ENCODE measurements at places on chromosomes 3 and 15. TPM values are rescaled to one million over a fixed set of nuclear protein-coding genes. Genes with fewer than 3 reads are reported as not detected.
A peak's percentile ranks its signal among the peaks of the same experiment; 100 is the strongest.

- DNase-seq, result no peak
These were observed 411.0 kb upstream of the NR2F2 start for GRCh38 chr15:95919460-95919859.

GRCh38 chr3:185399737-185400667 is 37.1 kb downstream of the MAP3K13 start:
- no peak for DNase-seq

DNA sequence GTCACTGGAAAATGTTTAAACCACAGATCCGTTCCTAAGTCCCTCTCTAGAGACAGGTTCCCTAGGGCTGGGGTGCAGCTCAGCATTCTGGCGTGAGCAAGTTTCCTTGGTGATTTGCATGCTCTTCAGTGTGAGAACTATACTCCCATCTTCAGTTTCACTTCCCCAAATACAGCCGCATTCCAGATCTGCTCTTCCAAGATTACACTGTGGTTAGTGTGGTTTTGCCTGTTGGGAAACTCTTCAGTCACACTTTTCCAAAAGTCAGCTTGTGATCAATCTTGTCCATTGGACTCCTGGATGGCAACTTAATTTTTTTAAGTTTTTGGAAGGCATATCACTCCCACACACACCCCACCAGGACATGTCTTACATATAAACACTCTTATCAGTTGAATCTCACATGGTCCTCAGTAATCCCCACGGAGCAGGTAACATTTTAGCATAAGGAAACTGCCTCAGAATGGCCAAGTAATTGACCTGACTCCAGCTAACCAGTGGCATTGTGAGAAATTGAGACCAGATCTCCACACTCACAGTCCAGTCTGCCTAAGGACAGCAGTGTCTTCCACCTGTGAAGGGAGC is 33.5 kb upstream of the PTPN23 start:
- DNase-seq, result no peak

TRANK1 gene
- total RNA-seq, result 13.9 TPM

DNA sequence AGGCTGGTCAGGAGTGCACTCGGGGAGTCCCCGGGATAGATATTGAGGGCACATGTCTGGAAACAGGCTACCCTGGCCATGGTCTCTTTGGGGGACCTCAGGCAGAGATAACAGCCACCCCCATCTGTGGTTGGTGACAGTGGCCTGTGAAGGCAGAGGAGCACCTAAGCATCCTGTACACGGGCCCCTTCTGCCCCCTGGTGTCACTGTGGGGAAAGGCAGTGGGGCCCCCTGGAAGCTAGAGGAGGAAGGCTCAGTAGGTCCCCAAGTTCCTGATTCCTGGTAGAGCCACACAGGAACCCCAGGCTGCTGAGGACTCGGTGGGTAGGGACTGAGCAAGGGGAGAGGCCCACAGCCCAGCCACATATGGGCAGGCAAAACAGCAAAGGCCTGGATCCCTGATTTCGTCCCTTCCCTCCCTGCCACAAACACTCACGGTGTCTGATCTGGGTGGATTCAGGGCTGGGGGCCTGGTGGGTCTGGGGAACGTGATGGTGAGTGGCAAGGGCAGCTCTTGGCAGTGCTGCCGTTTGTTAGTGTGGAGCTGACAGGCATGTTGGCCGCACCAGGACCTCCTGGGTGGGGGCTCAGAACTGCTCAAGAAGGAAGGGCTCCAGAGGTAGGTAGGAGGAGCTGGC is 14.1 kb upstream of the CXCR6 start:
- DNase-seq, result peak; percentile 57

DNA sequence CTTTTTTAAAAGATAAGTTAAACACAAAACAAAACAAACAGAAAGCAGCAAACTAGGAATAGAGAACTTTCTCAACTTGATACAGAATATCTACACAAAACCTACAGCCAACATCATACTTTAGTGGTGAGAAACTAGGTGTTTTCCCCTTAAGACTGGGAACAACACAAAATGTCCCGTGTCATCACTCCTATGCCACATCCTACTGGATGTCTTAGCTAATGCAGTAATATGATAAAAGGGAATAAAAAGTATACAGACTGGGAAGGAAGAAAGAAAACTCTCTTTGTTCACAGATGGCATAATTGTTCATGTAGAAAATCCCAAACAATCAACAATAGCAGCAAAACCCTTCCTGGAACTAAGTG is 45.9 kb downstream of the TMEM45A start:
- no peak for DNase-seq

SNTN gene
- not detected for total RNA-seq

DNA sequence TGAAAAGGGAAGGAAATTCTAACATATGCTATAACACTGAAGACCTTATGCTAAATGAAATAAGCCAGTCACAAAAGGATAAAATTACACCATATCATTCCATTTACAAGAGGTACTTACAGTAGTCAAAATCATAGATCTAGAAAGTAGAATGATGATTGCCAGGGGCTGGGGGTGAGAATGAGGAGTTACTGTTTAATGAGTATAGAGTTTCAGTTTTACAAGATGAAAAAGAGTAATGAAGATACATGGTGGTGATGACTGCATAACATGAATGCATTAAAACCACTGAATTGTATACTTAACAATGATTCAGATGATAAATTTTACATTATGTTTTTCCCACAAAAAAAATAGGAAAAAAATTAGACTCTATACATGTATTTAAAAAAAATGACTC is 152.6 kb downstream of the SCAPER start:
- no peak for DNase-seq

DNA sequence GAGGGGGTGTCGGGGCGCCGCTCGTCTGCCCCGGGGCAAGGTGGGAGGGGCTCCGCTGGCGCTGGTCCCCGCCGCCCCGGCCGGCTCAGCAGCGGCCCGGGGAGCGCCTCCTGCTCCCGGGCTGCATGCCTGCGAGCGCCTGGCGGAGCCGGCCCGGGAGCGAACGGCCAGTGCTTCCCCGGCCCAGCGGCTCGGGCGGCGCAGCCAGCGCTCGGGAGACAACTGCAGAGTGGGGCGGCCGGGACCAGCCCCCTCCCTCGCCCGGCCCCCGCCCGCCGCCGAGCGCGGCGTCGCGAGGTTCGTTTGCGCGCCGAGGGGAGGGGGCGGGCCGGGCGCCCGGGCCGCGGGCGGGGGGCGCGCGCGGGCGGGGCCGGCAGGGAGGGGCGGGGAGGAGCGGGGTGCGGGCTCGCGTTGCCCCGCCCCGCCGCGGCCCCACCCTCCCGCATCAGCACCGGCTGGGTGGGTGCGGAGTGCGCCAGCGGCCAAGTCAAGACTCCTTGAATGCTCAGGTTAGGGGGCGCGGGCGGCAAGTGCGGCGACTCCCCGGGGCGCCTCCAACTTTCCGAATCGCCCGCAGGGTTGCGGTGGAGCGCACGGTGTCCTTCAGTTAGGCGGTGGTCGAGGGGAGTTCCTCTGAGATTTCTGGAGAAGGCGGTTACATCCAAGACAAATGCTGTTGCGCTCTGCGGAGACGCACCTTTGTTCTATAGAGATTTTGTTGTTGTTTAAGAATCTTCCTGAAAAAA is at the start of gene RGMA:
TSS of gene RGMA (minus strand) at position 231 of the 746 bp plus-strand sequence. CDS start 279 bp downstream, outside the sequence.
- no peak for DNase-seq

DNA sequence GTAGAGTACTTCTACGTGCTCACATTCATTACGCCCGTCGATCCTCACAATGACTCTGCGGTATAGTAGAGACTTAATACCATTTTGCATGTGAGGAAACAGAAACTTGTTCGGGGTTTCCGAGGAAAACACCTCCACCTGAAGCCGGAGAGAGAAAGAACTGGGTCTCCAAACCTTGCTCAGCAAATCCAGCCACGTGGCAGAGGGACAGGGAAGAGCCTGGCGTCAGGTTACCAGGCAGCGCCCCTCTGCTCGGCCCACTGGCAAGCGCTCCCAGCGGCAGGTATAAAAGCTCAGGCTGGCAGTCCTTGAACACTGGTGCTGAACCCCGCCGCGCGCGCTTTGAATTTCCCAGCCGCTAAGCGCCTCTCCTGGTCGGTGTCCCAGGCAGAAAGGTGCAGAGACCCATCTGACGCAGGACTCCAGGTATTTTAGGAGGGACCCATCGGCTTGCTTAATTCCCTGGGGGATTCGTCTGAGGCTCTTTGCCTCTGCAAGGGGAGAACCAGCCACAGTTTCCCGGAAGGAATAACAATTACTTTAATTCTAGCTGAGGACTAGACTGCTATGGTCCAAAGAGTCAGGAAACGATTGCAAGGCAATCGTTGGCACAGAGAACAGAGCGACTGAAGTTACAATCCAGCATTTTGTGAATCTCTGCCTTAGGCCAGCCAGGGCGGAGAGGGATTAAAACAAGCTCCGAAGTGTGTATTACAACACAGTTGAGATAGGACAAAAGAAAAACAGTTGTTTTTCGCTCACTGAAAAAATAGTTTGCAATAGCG is at the start of gene C2CD4A:
TSS of gene C2CD4A (plus strand) at position 315 of the 785 bp plus-strand sequence. CDS start 637 bp downstream, outside the sequence.
- peak; percentile 82 for DNase-seq

- DNase-seq, result no peak
These were observed 33.6 kb downstream of the VGLL4 start for GRCh38 chr3:11610044-11610671.

AADACL2 gene
- not detected for total RNA-seq

- peak; percentile 29 for DNase-seq
These were observed 299.3 kb downstream of the PLCL2 start for GRCh38 chr3:17183951-17184550.

GRCh38 chr3:173652093-173652492 is 254.5 kb downstream of the NLGN1 start:
- DNase-seq, result no peak

GRCh38 chr3:176208283-176208682 is 989.0 kb downstream of the TBL1XR1 start:
- DNase-seq, result no peak

GRCh38 chr3:191246630-191247029 is 47.6 kb downstream of the OSTN start:
- DNase-seq, result no peak

GOLGA6L10 gene
- total RNA-seq, result 0.65 TPM

GRCh38 chr3:154972951-154973350 is 107.2 kb upstream of the MME start:
- DNase-seq, result no peak

DNA sequence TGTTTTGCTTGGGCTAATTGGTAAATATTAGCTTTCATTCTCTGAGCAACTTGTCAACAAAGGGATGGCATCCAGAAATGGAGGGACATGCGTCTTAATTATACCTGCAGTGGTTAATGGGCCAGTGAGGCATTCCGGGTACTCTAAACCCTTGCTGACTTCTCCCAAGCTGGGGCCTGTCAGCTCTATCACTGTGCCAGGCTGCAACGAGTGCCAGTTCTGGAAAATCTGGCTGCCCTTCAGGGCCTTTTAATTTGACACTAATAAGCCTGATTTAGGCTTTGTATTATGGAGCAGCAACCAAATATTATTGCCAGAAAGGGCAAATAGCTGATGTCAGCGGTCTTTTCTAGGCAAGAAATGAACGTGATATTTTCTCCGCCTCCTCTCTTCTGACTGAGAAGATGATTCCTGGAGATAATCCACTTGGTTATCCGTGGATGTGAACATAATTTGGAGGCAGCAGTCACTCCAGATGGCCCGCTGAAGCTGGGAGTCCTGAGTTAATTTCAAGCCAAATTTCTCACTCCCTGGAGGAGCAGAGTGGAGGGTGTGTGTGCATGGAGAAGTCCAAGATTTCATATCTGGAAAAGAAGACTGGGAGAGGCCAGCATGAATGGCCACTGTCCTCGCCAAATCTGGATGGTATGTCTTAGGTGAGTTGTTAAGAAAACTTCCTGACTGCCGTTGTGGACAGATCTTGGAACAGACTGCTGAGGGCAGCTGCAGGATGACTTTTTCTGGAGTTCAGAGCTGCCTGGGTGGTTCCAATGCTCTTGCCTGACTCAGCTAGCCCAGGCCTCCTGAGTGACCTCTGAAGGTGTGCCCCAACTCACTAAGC is 44.4 kb upstream of the PSMD6 start:
- DNase-seq, result no peak

RLBP1 gene
- total RNA-seq, result not detected

SCN11A gene
- total RNA-seq, result not detected

DNA sequence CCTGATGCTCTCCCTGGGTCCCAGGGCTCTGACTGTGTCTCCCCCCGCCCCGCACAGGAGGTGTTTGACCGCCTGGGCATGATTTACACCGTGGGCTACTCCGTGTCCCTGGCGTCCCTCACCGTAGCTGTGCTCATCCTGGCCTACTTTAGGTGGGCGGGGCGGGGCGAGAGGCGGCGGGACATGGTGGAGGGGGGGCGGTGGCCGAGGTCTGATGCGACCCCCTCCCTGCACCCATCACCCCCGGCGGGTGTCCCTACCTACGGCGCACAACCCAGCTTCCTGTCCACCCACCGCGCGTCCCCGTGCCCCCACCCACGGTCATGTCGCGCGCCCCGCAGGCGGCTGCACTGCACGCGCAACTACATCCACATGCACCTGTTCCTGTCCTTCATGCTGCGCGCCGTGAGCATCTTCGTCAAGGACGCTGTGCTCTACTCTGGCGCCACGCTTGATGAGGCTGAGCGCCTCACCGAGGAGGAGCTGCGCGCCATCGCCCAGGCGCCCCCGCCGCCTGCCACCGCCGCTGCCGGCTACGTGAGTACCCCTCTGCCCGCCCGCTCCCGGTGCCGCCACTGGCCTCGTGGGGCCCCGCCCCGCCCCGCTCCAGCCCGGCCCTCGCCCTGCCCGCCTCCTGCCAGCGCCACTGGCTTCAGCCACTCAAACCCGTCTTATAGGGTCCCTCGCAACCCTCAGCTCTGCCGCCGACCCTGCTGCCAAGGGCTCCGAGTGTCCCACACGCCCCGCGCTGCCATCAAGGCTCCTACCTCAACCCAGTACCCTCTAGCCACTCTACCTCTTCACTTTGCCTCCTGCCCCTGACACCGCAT is 21.0 kb downstream of the PTH1R start:
- no peak for DNase-seq

GRCh38 chr3:14137004-14137403 is 12.2 kb downstream of the TMEM43 start:
- DNase-seq, result no peak

SCAANT1 gene
- total RNA-seq, result not detected

CCR8 gene
- not detected for total RNA-seq

DNA sequence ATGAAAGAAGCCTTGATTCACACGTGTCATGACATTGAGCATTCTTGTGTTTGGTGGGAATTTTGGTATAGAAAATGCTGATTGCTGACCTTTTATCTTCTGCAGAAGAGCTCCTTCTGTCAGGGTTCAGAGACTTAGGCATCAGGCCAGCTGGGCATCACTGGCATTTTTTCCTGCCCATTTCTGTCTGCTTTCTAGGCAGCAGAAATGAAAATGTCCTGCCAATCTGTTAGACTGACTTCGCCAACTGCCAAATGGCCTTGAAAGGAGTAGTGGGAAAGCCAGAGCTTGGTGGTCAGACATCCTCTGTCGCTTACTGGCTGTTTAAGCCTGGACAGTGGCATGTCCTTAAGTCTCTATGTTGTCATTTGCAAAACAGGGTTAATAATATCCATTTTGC is 57.4 kb downstream of the EEFSEC start:
- no peak for DNase-seq

GRCh38 chr3:117105686-117106085 is 396.1 kb downstream of the TUSC7 start:
- DNase-seq, result no peak

Data from dermis blood vessel endothelial cell (primary cell).